ENCODE measurements at places on chromosomes 6 and 20. TPM values are rescaled to one million over a fixed set of nuclear protein-coding genes. Genes with fewer than 3 reads are reported as not detected.

LCA5 gene
- 11.0 TPM for polyA plus RNA-seq

DNA sequence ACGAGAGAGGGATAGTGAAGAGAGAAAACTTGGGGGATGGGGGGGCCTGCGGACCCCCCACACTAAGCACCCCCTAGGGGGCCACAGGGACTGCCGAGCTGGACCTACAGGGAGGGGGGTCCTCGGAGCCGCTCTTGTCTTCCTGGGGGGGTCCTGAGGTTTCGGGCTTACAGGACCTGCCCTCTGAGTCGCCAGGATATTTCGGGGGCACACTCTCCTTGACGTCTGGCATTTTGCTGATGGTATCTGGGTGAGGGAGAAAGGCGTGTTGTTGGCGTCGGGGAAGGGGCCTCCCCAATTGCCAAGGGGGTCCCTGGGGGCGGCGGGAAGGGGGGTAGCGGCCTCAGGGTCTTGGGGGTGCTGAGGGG lies 516 bp downstream of the TCP11 start:
- no peak for DNase-seq

GRCh38 chr6:108755257-108756240 lies 92.7 kb upstream of the ARMC2 start:
- DNase-seq = no peak

DNA sequence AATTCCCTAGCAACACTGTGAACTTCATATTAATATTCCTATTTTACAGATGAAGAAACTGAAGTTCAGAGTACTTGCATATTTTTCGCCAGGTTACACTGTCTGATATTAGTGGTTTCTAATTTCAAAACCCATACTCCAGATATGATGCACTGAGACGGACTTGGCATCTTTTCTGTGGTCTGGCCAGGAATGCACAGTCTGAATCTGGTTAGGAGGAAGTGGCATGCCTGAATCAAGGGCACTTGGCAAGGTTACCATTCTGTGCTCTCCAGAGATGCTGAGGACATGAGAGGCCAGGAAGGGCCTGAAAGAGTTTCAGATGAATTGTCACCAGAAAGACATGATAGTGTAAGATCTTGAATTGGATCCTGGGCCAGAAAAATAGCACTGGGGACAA lies 150.1 kb downstream of the HAO1 start:
- DNase-seq = no peak

CST3 gene
- polyA plus RNA-seq = 175 TPM

C6orf58 gene
- 1.4 TPM for polyA plus RNA-seq
